Bronchial epithelial cell (primary cell): ENCODE measurements at places on chromosomes 2 and 18. TPM values are rescaled to one million over a fixed set of nuclear protein-coding genes. Genes with fewer than 3 reads are reported as not detected.

- DNase-seq, result peak; percentile 59
These were observed 63.2 kb upstream of the STK39 start for GRCh38 chr2:168310580-168310979.

GKN2 gene
- not detected in 2 replicates for total RNA-seq

DNA sequence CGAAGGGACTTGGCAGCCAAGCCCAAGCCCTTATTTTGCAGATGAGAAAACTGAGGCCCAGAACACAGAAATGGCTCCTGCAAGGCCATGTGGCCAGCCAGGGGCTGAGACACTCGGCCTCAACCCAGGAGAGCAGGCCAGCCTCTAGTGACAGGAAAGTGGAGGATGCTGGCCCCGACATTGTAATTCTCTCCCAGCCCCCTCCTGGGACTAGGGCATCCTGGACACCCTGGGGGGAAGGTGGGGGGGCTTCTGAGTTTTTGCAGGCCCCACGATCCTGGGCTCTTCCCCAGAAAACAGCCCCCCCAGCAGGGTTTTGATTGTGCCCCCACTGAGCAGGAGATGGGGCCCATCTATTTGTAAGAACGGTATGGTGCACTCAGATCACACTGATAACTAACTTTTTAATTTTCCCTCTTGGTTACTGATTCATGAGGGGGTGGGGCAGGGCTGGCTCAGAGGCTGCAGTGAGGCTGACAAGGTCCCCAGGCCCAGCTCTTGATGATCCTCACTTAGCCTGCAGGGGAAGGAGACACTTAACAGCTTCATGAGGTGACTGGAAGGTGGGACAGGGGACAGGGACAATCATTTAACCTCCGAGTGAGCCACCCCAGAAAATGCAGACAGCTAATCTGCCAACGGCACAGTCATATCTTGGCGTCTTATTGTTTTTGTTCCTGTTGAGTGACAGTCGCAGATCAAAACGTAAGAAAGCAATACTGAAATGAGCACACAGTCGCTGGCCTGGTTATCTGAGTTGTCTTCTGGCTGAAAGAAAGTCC lies 18.9 kb downstream of the SMAD7 start:
- DNase-seq, result no peak

DNA sequence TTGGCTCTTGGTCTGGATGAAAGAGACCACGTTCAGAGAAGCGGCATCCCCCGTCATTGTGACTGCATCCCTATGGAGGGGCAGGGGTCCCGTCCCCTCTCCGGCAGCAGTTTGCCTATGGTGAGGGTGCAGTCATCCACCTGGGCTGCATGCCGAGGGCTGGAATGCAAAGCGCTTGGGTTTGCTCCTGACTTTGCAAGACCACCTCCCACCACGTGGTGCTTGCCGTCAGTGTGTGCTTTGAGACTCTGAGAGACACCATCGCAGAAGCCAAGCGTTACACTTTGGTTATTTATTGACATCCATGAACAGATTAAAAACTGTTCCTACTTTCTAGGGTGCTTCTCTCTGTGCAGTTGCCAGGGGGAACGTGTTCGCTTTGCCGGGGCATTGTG lies 59.5 kb downstream of the SH3RF3 start:
- DNase-seq, result no peak
